Dermis microvascular lymphatic vessel endothelial cell (primary cell): ENCODE measurements at places on chromosomes 3 and 15. TPM values are rescaled to one million over a fixed set of nuclear protein-coding genes. Genes with fewer than 3 reads are reported as not detected.

DNA sequence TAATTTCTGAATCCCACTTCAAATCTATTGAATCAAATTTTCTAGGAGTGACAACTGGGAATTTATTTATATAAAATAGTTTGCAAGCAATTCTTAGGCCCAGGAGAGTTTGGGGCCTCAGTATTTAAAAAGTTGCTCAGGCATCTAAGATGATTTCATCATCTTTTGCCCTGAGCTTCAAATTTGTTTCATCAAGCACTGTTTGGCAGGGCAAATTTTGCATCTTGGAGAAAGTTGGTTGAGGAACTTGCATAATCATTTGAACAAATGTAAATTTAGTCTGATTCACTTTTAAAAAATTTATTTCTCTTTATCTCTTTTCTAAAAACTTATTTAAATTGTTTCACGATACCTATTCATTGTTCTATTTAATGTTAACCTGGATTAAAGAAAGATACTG is 702.8 kb downstream of the SI start:
- no peak for DNase-seq

DNA sequence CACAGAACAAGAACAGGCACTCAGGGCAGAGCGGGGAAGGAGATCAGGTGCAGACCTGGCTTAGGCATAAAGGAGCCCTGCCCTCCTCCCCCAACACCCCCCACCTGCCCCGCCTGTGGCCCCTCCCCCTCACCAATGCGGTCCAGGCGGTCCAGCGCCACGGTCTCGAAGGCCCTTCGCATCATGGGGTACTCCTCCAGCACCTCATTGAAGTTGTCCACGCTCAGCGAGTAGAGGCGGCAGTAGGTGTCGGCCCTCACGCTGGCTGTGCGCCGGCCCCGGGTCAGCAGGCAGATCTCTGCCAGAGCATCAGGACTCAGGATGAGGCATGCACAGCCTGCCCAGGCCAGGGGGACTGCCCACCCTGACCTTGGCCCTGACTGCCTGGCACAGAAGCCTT is 44.8 kb downstream of the HCN4 start:
- no peak for DNase-seq

- DNase-seq, result no peak
These were observed 33.3 kb downstream of the MAP1A start for GRCh38 chr15:43550527-43551363.

GRCh38 chr3:44529927-44530326 is 25.1 kb upstream of the ZKSCAN7 start:
- peak; percentile 29 for DNase-seq

GRCh38 chr3:40913641-40914040 is 285.7 kb upstream of the CTNNB1 start:
- no peak for DNase-seq

DNA sequence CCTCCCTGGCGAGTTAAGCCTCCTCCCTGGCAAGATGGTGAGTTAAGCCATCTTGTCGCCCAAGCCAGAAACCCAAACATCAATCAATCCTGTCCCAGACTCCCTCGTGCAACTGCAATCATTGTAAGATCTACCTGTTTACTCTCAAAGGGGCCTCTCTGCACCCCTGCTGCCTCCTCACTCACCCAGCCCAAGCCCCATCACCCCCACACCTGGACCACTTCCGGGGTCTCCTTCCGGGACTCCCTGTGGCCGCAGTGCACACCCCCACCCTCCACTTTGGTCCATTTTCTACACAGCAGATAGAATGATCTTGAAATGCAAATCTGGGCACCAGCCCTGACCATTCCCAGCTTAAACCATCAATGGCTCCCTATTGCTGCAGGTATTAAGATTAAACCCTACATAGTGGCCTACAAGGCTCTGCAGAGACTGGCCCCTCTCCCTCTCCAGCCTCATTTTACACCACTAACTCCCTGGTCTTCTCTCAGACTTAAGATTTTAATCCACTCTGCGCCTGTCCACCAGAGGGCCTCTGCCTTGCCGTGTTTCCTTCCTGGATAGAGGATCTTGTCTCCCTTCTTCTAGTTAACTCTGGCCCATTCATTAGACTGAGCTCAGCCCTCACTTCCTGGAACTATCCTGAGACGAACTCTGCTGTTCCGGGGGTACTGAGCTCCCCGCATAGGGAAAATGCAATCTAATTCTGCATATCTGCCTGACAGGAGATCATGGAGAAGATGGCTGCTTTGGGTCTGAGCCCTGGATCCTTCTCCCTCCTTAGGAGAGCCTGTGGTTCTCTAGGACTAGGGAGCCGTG is 41.9 kb upstream of the SLC6A1 start:
- DNase-seq, result peak; percentile 28

DNA sequence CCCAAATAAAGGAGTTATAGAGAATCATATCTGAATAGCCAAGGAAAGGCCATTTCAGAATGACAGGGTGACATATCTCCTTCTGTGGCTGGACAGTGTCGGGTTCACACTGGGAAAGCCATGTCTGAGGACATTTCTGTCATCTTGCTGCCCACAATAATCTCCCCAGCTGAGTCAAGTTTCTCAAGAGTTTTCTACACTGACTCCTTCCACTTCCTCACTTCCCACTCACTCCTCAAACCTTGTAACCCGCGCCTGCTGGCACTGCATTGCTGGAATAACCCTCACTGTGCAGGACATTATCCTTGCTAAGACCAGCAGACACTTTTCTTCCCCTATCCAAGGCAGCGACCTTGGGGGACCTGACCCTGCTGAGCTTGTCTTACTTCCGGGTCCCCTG is 5.3 kb upstream of the INSYN1 start:
- DNase-seq, result no peak

DNA sequence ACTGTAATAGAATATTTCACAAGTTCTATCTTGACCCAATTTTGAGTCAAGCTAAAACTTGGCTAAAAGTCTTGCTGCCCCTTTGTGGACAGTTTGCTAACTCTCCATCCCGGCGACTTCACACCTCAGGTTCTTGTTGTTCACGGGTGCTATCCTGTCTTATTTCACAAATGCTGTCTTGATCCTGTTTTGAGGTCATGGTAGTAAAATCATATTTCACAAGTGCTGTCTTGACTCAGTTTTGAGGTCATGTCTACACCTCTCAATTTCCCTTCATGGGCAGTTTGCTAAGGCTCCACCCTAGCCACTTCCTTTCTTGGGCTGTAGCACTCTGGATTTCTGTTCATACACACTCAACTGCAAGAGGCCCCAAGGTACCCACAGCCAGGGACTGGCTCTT is 45.0 kb upstream of the GK5 start:
- no peak for DNase-seq

DNA sequence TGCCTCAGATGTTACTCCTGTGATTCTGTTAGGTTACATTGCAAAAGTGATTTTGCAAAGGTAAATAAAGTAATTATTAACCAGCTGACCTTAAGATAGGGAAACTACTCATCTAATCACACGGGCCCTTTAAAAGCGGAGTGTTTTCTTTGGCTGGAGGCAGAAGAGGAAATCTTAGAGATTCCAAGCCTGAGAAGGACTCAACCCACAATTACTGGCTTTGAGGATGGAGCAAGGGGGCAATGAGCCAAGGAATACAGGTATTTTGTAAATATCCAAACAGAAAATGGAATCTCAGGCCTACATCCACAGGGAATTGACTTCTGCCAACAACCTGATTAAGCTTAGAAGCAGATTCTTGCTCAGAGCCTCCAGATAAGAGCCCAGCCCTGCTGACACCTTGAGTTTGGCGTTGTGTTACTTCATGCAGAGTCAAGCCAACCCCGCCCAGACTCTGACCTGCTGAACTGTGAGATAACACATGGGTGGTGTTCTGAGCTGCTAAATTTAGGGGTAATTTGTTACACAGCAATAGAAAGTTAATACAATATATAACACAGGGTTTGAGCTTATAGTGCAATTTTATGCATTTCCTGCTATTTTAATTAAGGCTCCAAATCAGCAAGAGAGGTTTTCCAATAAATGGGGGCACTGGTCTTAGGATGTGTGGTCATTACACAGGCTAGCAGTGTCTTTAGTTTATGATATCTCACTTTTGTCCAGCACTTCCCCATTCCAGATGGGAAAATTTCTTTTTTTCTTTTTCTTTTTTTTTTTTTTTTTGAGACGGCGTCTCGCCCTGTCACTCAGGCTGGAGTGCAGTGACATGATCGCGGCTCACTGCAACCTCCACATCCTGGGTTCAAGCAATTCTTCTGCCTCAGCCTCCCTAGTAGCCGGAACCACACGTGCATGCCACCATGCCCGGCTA is 19.5 kb downstream of the NFKBIZ start:
- no peak for DNase-seq

DNA sequence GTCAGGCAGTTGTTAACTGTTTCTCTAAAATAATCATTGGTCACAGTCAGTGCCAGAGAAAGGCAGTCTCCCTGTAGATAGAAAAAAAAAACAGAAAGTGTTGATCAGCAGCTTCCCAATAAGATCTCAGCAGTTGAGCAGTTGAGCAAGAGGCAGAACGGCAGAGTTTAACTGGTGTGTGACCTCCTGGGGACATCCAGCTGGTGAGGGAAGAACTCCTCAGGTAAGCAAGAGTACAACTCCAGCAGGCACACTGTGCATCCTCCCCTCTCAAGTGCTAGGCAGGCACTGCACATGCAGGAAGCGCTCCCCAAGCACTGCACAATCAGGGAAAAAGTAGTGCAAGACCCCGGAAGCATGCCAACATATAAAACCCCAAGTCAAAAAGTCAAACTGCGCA is 1287.2 kb downstream of the NSUN3 start:
- no peak for DNase-seq

DNA sequence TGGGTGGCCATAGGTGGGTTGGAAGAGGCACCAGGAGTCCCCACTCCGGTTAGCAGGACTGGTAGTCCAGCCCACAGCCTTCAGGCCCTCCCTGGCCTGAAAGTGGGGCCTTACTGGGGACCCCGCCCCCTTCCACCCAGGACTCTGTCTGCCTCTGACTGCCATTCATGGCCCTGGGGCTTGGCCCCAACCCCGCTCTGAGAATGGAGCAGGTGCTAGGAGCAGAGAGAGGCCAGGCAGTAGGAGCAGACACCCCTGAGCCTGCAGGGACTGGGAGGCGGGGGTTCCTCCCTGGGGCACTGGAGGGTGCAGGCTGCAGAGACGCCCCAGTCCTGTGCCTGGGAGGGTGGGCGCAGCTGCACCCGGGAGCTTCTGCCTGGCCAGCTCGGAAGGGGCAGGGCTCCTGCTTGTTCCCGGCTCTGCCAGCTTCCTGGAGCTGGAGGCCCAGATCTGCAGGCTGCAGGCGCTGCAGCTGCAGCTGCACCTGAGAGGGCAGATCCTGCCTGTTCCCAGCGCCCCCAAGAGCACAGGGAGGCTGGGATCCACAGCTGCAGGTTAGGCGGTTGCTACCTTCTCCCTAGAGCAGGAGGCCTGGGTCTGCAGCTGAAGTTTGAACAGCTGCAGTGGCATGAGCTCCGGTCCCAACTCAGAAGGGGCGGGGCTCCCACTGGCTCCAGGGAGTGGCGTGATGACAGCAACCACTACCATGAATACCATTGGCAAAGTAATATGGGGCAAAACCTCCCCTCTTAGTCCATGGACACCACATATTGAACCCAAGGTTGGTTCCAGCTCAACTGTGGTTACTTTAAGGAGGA is 194.7 kb downstream of the SQOR start:
- no peak for DNase-seq

DNA sequence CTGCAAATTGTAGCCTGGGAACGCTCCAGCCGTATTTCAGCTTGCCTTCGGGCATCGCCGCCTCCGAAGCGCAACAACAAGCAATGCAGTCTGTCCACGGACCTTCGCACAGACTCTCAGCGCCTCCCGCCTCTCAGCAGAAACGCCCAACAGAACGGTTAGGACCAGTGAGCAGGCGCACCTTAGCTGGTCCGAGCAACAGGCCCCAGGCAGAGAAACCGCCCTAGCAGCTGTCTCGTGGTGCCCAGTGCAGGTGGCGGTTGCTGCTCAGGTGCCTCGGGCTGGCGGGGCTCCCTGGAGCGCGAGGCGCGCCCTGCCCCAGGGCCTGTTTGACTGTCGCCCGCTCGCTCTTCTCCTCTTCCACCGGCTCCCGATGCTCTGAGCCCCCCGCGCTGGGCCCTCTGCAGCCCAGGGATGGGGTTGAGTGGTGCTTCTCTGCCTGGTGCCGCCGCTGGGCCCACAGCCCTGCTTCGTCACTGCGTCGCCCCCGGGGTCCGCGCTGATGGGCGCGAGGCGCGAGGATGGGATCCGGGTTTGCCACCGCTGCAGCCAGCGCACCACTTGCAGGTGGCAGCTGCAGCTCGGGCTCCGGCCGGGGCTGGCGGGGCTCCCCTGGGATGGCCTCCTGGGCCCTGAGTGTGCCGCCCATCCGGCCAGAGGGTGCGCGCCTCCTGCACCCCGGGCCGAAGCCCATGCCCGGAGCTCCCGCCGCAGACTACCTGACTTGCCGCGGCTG is 268.4 kb upstream of the FRG2C start:
- DNase-seq, result no peak

GRCh38 chr3:175919133-175919532 is 1060.0 kb downstream of the NAALADL2 start:
- DNase-seq, result no peak

GRCh38 chr3:84440291-84440690 is 518.5 kb upstream of the CADM2 start:
- no peak for DNase-seq

DNA sequence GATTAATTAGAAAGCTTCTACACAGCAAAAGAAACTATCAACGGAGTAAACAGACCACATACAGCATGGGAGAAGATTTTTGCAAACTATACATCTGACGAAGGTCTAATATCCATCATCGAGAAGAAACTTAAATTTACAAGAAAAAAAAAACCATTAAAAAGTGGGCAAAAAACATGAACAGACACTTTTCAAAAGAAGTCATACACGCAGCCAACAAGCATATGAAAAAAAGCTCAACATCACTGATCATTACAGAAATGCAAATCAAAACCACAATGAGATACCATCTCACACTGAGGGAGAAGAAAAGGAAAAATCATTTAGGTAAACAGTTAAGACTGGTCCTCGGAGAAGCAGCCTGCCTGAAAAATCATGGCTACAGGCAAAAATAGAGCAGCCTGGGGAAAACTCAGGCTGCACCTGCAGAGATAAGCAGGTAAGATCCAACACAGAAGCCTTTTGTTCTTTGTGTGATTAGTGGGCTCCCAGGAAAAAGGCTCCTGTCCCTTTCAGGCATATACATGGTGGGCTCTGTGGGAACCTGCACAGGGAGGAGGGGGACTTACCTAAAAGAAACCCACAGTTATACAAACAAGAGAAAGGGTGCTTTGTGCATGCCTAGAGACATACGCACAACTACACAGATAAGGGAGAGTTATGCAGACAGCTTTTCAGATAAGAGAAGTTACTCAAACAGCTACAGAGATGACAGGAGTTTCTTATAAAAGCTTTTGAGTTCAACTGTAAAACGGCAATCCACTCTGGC is 49.3 kb downstream of the C3orf70 start:
- no peak for DNase-seq

GRCh38 chr3:72298201-72299152 is 513.5 kb upstream of the PROK2 start:
- no peak for DNase-seq

Gene ZNF774
- 0.64 and 1.1 TPM in 2 replicates for total RNA-seq

Gene GOLGA6A
- not detected in 2 replicates for total RNA-seq

Gene SLC6A1
- total RNA-seq, result not detected in 2 replicates

Gene PP2D1
- not detected in 2 replicates for total RNA-seq
